Pancreas (tissue), 10 donors: ENCODE measurements at places on chromosomes 1 and 21. TPM values are rescaled to one million over a fixed set of nuclear protein-coding genes. Genes with fewer than 3 reads are reported as not detected.

CASQ1 gene
- not detected for total RNA-seq

PPIAL4G gene
- not detected for total RNA-seq

TNFSF18 gene
- not detected for total RNA-seq

PADI2 gene
- 1.2 TPM for total RNA-seq

RGS13 gene
- 0.24 TPM for total RNA-seq

SERPINC1 gene
- total RNA-seq = not detected

SPRR2B gene
- total RNA-seq = not detected

S100A1 gene
- total RNA-seq = 5.5 TPM

PHLDA3 gene
- 17.7 TPM for total RNA-seq

- H3K27ac ChIP-seq = no peak overlapping the region
- H3K36me3 ChIP-seq = no peaks in the 10 kb centered on the region
- no peak for DNase-seq
- H3K4me3 ChIP-seq = no peak overlapping the region
- H3K27me3 ChIP-seq = no peaks in the 10 kb centered on the region
- no peaks in the 10 kb centered on the region for H3K4me1 ChIP-seq
These were observed 132.4 kb downstream of the SMYD2 start for GRCh38 chr1:214413315-214413714.

- no peaks in the 10 kb centered on the region for H3K27me3 ChIP-seq
- DNase-seq = no peak
- H3K27ac ChIP-seq = no peak overlapping the region
- H3K4me1 ChIP-seq = no peaks in the 10 kb centered on the region
- peaks cover 24% of the 10 kb centered on the region for H3K36me3 ChIP-seq
- H3K4me3 ChIP-seq = no peak overlapping the region
These were observed 61.3 kb downstream of the B3GALNT2 start for GRCh38 chr1:235442788-235443429.

DNA sequence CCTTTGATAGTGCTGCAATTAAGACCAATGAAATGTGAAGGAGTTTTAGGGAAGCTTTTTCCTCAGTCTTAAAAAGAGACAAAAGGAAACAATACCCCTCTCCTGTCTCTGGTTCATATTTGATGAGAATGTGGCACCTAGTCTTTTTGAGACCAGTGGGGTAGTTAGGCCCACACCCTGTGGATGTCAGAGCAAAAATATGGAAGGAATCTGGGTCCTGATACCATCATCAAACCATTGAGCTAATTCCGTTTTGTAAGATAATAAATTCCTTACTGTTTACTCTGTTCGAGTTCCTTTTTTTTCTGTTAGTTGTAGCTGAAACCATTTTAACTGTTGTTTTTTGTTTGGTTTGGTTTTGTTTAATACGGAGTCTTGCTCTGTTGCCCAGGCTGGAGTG lies 33.3 kb downstream of the PTPRC start:
- H3K4me3 ChIP-seq = no peak overlapping the region
- no peak overlapping the region for H3K27ac ChIP-seq
- H3K4me1 ChIP-seq = no peaks in the 10 kb centered on the region
- no peaks in the 10 kb centered on the region for H3K36me3 ChIP-seq

DNA sequence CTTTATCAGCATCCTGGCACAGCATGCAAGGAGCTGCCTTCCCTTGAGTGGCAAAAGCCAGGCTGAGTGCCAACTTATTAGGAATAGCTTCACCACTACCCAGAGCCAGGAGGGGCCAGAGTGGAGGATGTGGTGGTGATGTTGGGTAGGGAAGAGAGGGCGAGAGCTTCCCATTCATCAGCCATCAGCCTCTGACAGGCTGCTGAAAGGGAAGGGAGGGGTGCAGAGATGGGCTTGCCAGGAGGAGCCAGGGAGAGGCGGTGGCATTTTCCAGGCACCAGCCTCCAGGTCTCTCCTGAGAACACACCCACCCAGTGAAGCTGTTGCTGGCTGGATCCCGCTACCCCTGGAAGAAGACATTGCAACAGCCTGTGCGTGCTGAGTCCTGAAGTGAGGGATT lies 168.5 kb downstream of the ACTL8 start:
- H3K27me3 ChIP-seq = peaks cover 9% of the 10 kb centered on the region
- DNase-seq = no peak
- H3K4me1 ChIP-seq = no peaks in the 10 kb centered on the region

DNA sequence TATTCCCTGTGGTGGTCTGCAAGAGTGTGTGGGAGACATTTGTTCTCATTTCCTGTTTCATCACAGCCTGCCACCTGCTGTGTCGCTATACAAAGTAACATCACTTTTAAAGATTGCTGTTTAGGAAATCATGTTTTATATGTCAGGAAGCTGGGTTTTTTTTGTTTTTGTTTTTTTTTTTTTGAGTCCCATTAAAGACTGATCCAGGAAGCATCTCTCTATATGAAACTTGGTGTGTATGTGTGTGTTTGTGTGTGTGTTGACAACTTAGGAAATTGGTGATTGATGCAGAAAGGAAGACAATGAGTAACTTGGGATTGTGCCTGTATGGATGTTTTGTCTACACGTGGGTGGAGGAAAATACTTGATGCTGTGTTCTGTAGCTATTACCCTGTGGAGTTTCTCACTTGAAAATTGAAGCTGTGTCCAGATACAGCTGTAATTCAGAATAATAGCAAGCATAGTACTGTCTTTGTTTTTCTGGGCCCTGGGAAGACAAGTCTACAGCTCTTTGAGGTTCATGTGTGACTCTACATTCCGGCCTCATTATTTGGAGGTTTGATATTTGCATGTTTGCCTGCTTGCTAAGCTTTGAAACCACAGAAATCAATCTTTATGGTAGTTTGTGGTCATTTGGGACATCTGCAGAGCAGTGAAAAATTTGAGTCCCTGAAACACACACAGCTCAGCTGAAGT lies 47.9 kb downstream of the LAMC1 start:
- H3K27me3 ChIP-seq = no peaks in the 10 kb centered on the region
- no peak for DNase-seq
- no peaks in the 10 kb centered on the region for H3K36me3 ChIP-seq
- peaks cover 14% of the 10 kb centered on the region for H3K4me1 ChIP-seq
- H3K27ac ChIP-seq = no peak overlapping the region

- H3K4me1 ChIP-seq = no peaks in the 10 kb centered on the region
- no peak overlapping the region for H3K27ac ChIP-seq
- no peaks in the 10 kb centered on the region for H3K27me3 ChIP-seq
- H3K36me3 ChIP-seq = no peaks in the 10 kb centered on the region
- DNase-seq = no peak
These were observed 138.4 kb downstream of the RHOU start for GRCh38 chr1:228873709-228874108.

DNA sequence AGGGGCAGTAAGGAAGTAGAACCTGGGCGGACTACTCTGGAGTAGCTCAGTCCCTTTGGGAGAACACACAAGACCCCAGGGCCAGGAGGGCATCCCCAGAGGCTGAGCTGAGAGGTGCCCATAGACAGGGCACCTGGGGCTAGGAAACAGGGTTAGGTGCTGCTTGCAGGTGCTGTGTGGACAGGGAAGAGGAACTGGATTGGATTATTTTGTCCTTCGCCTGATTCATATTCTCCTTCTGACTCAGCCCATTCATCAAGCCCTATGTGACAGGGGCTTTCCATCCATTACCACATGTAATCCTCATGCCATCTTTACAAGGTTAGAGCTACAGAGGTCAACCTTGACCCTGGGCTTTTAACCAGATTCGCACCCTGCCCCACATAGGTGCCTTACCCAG lies 183.9 kb downstream of the C1orf94 start:
- no peak for DNase-seq
- H3K4me1 ChIP-seq = no peaks in the 10 kb centered on the region
- no peak overlapping the region for H3K27ac ChIP-seq
- H3K27me3 ChIP-seq = no peaks in the 10 kb centered on the region
- H3K36me3 ChIP-seq = no peaks in the 10 kb centered on the region

GRCh38 chr21:36211660-36212512 lies 55.3 kb downstream of the DOP1B start:
- no peak for DNase-seq
- no peaks in the 10 kb centered on the region for H3K27me3 ChIP-seq
- no peaks in the 10 kb centered on the region for H3K4me1 ChIP-seq
- H3K36me3 ChIP-seq = no peaks in the 10 kb centered on the region
- H3K4me3 ChIP-seq = no peak overlapping the region
- H3K27ac ChIP-seq = no peak overlapping the region

DNA sequence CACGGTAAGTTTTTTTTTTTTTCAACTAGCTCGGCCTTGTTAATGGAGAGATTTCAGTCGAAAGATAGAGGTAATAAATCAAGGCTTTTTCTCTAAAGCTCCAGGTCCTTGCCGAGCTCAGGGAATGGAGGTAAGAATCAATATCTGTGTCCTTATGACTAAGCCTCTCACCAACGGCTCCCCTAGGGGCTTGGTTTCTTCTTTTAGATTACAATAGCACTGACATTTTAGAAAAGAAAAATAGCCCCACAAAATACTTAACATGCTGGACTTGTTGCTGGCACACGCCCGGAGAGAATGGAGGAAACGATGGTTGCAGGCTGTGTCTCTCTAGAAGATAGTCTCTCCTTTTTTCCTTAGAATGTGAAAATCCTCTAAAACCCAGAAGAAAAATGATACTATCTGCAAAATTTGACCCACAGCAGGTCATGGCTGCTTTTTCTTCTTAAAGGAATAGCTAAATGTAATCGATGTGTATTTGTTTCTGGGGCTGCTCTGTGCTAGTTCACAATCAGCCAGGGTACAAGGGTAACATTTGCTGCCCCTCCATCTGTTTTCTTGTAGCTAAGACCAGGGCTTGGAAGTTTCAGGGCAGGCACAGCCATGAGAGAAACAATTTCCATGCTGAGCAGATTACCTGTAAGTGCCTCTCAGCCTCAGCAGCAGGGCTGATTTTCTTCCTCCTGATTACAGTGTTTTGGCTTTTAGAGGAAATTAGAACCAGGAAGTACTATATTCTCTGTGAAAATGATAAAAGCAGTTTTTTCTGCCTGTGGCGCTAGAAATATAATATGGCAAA lies 86.2 kb upstream of the GNG12 start:
- no peaks in the 10 kb centered on the region for H3K36me3 ChIP-seq
- no peak overlapping the region for H3K27ac ChIP-seq
- H3K4me1 ChIP-seq = no peaks in the 10 kb centered on the region
- H3K27me3 ChIP-seq = no peaks in the 10 kb centered on the region
- no peak overlapping the region for H3K4me3 ChIP-seq
- DNase-seq = no peak

DNA sequence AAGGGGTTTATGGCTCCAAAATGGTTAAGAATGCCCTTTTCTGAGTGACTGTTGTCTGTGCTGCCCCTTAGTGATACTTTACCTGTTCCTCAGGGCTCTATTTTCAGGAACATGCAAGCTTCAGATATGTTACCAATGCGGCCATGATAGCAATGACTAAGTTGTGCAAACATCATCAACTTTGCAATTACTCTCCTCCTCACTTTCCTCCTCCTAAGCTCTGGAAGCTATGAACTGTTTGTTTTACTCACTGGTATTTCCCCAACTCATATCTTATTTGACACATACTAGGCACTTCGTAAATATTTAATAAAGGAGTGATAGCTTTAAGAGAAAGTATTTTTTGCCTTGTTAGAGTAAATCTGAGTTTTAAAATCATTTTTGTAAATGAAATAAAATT lies 53.8 kb downstream of the RWDD3 start:
- no peak overlapping the region for H3K27ac ChIP-seq
- no peak for DNase-seq
- no peaks in the 10 kb centered on the region for H3K36me3 ChIP-seq

DNA sequence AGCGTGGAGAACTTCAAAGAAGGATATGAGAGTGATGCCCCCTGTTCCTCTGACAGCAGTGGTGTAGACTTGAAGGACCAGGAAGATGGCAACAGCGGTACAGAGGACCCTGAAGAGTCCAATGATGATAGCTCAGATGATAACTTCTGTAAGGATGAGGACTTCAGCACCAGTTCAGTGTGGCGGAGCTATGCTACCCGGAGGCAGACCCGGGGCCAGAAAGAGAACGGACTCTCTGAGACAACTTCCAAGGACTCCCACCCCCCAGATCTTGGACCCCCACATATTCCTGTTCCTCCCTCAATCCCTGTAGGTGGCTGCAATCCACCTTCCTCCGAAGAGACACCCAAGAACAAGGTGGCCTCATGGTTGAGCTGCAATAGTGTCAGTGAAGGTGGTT lies 14.0 kb downstream of the CERS2 start:
- no peak overlapping the region for H3K4me3 ChIP-seq
- H3K4me1 ChIP-seq = no peaks in the 10 kb centered on the region
- no peak overlapping the region for H3K27ac ChIP-seq
- H3K27me3 ChIP-seq = no peaks in the 10 kb centered on the region
- peaks cover 46% of the 10 kb centered on the region for H3K36me3 ChIP-seq

GRCh38 chr1:10671622-10672342 lies 124.7 kb downstream of the CASZ1 start:
- H3K4me1 ChIP-seq = peaks cover 6% of the 10 kb centered on the region
- H3K27me3 ChIP-seq = no peaks in the 10 kb centered on the region
- H3K27ac ChIP-seq = no peak overlapping the region

- H3K36me3 ChIP-seq = no peaks in the 10 kb centered on the region
- no peaks in the 10 kb centered on the region for H3K27me3 ChIP-seq
- no peak overlapping the region for H3K4me3 ChIP-seq
- H3K27ac ChIP-seq = no peak overlapping the region
These were observed 27.6 kb upstream of the POGK start for GRCh38 chr1:166811691-166812090.

DNA sequence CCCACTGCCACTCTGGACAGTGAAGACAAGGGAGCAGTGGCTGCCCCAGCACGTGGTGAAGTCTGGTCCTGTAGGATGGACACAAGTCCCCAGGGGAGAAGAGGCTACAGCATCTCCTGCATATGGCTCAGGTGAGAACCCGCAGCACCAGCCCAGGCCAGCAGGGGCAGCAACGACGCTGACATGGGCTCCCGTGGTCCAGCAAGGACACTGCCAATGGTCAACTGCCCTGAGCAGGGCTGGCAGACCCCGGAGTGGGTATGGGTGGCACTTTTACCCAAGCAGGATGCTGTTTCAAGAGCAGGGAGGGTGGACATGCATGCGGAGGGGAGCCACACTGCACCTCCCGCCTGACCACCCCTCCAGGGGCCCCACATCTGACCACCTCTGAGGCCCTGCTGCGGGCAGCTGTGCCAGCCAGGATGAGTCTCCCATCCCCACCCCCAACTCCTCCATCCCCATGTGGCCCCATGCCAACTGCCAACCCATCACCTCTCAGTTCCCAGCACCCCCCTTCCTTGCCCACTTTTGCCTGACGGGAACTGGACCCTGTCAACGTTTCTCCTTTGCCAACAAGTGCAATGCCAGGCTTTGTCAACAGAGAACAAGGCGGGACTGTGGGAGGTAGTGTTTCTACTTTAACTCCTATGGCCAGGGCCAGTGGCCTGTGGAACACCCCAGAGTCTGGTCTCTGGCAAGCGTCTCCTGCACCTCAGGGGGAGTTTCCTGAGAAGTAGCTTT lies 8.6 kb downstream of the MORN1 start:
- H3K4me3 ChIP-seq = no peak overlapping the region
- H3K4me1 ChIP-seq = no peaks in the 10 kb centered on the region
- DNase-seq = no peak
- no peak overlapping the region for H3K27ac ChIP-seq
- H3K27me3 ChIP-seq = no peaks in the 10 kb centered on the region

GRCh38 chr1:119372503-119373086 lies 4.0 kb downstream of the HAO2 start:
- H3K36me3 ChIP-seq = no peaks in the 10 kb centered on the region
- H3K4me3 ChIP-seq = no peak overlapping the region
- H3K27ac ChIP-seq = no peak overlapping the region

GRCh38 chr1:17307946-17308345 lies at the start of gene PADI4:
Gene PADI4, plus strand, starts transcription at chr1:17308197. Its CDS starts 26 bp downstream, at chr1:17308223.
- no peaks in the 10 kb centered on the region for H3K36me3 ChIP-seq
- H3K27ac ChIP-seq = no peak within 1 kb of the TSS
- H3K4me3 ChIP-seq = no peak within 1 kb of the TSS
- no peaks in the 10 kb centered on the region for H3K27me3 ChIP-seq
- no peak for DNase-seq
- no peaks in the 10 kb centered on the region for H3K4me1 ChIP-seq
